ENCODE measurements at places on chromosomes 3 and 15.

GRCh38 chr3:193346259-193346658 lies 32.3 kb downstream of the ATP13A5 start:
- DNase-seq = no peak

- DNase-seq = peak; percentile 57
Measured at GRCh38 chr3:56894881-56895431, 93.2 kb upstream of the ARHGEF3 start.

GRCh38 chr3:113660896-113661295 lies 35.5 kb downstream of the USF3 start:
- no peak for DNase-seq

- no peak for DNase-seq
Measured at GRCh38 chr3:60403866-60404265, 847.4 kb downstream of the FHIT start.

DNA sequence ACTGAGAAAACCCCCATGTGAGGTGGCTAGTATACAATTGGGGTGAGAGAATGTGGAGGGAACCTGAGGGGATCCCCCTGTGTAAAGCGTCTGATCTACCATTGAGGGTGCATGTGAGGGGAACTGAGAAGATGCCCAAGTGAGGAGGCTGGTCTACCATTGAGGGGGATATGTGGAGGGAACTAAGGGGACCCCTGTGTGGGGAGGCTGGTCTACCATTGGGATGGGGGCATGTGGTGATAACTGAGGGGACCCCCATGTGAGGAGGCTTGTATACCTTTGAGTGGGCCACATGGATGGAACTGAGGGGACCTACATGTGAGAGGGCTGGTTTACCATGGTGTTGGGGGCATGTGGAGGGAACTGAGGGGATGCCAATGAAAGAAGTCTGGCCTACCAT lies 160.8 kb downstream of the FBLN2 start:
- no peak for DNase-seq

DNA sequence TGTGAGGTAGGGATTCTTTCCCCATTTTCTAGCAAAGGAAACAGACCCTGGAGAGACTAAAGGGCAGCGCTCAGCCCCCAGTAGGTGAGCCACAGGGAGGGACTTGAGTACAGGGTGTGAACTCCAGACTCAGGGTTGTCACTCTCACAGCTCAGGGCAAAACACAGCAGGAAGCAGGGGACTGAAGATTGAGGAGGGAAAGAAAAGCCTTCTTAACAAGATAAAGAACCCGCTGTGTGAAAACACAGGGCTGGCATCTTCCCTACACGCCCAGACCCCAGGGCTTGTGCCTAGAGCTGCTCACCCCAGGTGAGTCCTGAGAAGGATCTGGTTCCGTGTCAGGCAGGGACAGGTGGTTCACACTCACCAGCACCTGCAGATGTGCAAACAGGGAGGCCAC lies 59.6 kb downstream of the ABTB1 start:
- peak; percentile 30 for DNase-seq

- DNase-seq = no peak
Measured at GRCh38 chr15:48250640-48251076, 44.6 kb downstream of the SLC12A1 start.

Data from posterior cingulate gyrus (tissue), 11 donors.